ENCODE measurements at places on chromosomes 7 and 10. TPM values are rescaled to one million over a fixed set of nuclear protein-coding genes. Genes with fewer than 3 reads are reported as not detected.

- no peaks in the 10 kb centered on the region for H3K36me3 ChIP-seq
- no peak overlapping the region for H3K4me3 ChIP-seq
- H3K4me1 ChIP-seq: no peaks in the 10 kb centered on the region
- H3K27ac ChIP-seq: no peak overlapping the region
- DNase-seq: no peak
- H3K27me3 ChIP-seq: peaks cover 55% of the 10 kb centered on the region
Measured at GRCh38 chr10:93565446-93565845, 1.0 kb upstream of the FFAR4 start.

GRCh38 chr10:22335173-22335933 lies 9.9 kb upstream of the SPAG6 start:
- no peak overlapping the region for H3K27ac ChIP-seq
- no peaks in the 10 kb centered on the region for H3K36me3 ChIP-seq
- H3K4me3 ChIP-seq: peak overlapping the region; percentile 30
- peaks cover 24% of the 10 kb centered on the region for H3K4me1 ChIP-seq

The OTUD1 gene
- 21.6 TPM for total RNA-seq

DNA sequence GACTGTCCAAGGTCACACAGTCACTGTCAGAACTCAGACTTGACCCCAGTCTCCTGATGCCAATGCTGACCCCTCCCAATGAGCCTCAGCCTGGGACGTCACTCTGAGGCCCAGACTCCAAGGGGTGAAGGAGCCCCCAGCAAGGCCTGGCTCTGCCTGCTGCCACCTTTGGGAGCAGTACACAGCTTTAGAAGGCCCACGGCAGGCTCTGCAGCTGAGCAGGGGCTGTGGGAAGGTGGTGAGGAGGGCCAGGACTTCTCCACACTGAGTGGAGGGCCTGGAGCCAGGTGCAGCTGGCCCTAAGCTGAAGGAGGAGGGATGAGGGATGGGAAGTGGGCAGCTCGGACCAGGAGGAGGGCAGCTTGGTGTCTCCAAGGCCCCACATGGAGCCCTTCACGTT lies 23.9 kb upstream of the ZMIZ1 start:
- no peaks in the 10 kb centered on the region for H3K36me3 ChIP-seq
- H3K27me3 ChIP-seq: no peaks in the 10 kb centered on the region
- H3K27ac ChIP-seq: no peak overlapping the region
- peaks cover 27% of the 10 kb centered on the region for H3K4me1 ChIP-seq
- no peak for DNase-seq
- H3K4me3 ChIP-seq: no peak overlapping the region

The GPR141 gene
- 2.6 TPM for total RNA-seq

The CUL1 gene
- total RNA-seq: 32.5 TPM

DNA sequence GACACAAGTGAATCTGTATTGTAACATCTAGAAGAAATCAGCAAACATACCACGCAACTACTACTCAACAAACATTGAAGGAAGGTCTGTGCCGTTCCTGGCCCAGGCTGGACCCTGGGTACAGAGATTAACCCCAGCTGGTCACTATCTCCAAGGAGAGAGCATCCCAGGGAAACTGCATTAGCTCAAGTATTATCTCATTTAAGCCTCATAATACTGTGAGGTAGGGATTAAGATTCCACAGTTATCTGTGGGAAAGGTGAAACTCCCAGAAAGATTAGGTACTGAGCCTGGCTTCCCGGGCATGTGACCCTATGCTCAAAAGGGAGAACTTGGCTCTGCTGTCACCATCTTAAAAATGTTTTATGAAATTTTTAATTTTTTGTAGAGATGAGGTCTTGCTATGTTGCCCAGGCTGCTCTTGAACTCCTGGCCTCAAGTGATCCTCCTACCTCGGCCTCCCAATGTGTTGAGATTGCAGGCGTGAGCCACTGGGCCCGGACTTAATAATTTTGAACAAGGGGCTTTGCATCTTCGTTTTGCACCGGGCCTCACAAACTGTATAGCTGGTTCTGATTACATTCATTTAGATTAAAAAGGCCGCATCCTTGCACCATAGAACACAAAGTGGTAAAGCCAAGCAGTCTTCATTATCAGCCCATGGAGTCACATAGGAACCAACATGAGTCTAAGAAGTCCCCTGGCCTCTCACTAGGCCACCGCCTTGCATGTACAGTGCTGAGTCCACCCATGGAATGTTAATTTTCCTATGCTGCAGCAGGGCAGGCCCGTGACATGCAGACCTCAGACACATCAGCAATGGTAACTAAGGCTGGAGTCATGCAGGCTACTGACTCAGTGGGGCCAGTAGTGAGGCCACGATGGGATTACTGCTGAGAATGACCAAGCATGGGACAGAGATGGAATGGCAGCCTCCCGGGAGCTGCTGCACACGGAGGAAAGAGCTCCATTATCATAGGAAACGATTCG lies 5.5 kb upstream of the CTBP2 start:
- H3K27ac ChIP-seq: no peak overlapping the region
- H3K4me3 ChIP-seq: no peak overlapping the region
- DNase-seq: no peak

- no peaks in the 10 kb centered on the region for H3K27me3 ChIP-seq
- H3K27ac ChIP-seq: no peak overlapping the region
- no peak overlapping the region for H3K4me3 ChIP-seq
- no peaks in the 10 kb centered on the region for H3K36me3 ChIP-seq
- H3K4me1 ChIP-seq: no peaks in the 10 kb centered on the region
- DNase-seq: no peak
Measured at GRCh38 chr7:19369182-19369581, 224.0 kb upstream of the FERD3L start.

DNA sequence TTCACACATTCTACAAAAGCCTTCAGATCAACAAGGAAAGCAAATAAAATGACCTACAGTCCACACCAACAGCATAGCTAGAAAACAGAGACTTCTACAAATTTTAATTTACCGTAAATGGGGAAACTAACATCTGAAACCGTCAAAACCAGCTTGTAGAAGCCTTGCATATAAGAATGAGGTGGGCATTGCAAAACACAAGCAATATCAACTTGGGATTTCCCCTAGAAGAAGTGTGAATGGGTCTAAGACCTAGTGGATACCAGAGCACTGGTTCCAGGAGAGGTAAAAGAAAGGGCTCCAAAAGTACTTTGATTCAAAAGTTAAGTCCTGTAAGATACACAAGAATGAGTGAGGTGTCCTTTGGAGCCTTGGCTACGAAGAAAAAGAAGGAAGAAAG lies 18.7 kb downstream of the RTKN2 start:
- no peak for DNase-seq

DNA sequence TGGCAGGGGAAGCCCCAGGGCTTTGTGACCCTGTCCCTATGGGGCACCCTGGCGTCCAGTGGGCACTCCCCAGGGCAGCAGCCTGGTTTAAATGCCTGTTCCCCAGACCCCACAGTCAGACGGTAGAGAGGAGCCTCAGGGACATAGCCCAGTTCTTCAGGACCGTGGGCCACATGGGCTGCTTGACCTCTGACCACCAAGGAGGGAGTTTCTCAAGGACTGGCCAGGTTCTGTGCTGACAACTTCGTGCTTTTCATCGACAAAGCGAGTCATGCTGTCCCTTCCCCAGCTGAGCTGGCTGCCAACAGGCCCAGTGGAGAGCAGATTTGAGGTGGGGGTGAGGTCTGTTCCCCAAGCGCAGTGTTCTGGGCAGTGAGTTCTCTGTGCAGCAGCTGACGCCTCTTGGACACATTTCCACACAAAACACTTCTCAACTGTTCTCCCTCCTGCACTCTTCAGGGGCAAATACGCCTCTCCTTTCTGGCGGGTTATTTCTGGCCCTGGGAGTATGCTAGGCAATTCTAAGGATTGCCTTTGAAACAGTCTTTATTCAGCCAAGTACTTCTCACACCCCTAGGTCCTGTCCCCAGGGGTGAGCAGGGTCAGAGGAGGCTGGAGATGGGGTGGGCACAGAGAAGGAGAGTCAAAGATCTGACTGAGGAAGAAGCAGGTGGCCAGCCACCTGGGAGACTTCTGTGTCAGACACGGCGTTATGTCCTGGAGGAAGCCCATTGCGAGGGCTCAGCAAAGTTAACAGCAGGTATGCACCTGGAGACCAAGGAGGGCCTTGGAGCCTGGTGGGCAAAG lies 57.3 kb upstream of the CAMK2B start:
- no peaks in the 10 kb centered on the region for H3K27me3 ChIP-seq
- H3K4me3 ChIP-seq: no peak overlapping the region
- no peaks in the 10 kb centered on the region for H3K4me1 ChIP-seq
- H3K36me3 ChIP-seq: no peaks in the 10 kb centered on the region
- no peak overlapping the region for H3K27ac ChIP-seq

GRCh38 chr7:44655341-44655740 lies 48.9 kb downstream of the OGDH start:
- no peak for DNase-seq
- H3K27me3 ChIP-seq: no peaks in the 10 kb centered on the region
- no peak overlapping the region for H3K4me3 ChIP-seq

The ITIH5 gene
- 7.0 TPM for total RNA-seq

DNA sequence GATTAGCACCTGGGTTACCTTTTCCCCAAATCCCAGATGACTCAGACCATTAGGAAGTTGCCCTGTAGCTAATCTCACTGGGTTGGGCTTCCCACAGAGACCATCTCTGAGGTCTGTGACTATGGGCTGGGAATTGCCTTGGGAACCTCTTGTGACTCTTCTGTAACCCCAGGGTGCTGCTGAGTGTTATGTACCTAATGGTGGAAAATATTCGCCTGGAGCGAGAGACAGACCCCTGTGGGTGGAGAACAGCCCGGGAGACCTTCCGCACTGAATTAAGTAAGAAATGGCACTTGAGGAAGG lies 20.0 kb downstream of the STRIP2 start:
- H3K36me3 ChIP-seq: no peaks in the 10 kb centered on the region
- H3K27me3 ChIP-seq: no peaks in the 10 kb centered on the region
- no peak for DNase-seq
- no peak overlapping the region for H3K4me3 ChIP-seq
- H3K4me1 ChIP-seq: no peaks in the 10 kb centered on the region

The EFCAB10 gene
- 5.0 TPM for total RNA-seq

GRCh38 chr10:84270708-84271107 lies 25.9 kb downstream of the RGR start:
- no peak overlapping the region for H3K27ac ChIP-seq
- no peaks in the 10 kb centered on the region for H3K27me3 ChIP-seq
- no peak overlapping the region for H3K4me3 ChIP-seq
- no peaks in the 10 kb centered on the region for H3K36me3 ChIP-seq
- H3K4me1 ChIP-seq: no peaks in the 10 kb centered on the region

The ELN gene
- 673 TPM for total RNA-seq

DNA sequence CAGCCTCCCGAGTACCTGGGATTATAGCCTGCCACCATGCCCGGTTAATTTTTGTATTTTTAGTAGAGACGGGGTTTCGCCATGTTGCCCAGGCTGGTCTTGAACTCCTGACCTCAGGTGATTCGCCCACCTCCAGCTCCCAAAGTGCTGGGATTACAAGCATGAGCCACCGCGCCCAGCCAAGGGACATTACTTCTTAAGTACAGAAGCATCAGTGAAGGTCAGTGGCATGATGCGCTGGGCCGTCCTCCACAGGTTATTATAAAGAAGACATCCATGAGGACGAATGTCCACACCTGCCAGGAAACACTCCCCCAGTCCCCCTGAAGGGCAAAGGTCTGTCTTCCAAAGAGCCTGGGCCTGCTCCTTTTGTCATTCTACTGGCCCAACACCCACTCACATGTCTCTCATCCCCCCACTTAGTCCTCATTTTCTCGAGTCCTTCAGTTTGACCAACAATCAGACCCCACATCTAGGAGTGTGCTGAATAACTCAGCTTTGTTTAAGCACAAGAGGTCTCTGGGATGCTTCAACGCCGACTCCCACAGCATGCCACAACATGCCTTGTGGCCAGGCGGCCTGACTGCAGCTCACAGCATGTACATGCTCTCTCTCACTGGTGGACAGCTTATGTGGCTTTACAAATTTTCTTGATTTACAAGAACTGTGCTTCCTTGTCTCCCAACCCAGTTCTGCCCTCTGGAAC lies 73.0 kb downstream of the CTBP2 start:
- no peak overlapping the region for H3K4me3 ChIP-seq
- H3K36me3 ChIP-seq: no peaks in the 10 kb centered on the region
- H3K27ac ChIP-seq: no peak overlapping the region
- peaks cover 34% of the 10 kb centered on the region for H3K4me1 ChIP-seq

- H3K4me1 ChIP-seq: no peaks in the 10 kb centered on the region
- no peak overlapping the region for H3K27ac ChIP-seq
- no peaks in the 10 kb centered on the region for H3K27me3 ChIP-seq
- peaks cover 59% of the 10 kb centered on the region for H3K36me3 ChIP-seq
- no peak overlapping the region for H3K4me3 ChIP-seq
Measured at GRCh38 chr10:43172645-43173044, 34.4 kb downstream of the CSGALNACT2 start.

The UBN2 gene
- 19.1 TPM for total RNA-seq

GRCh38 chr7:134245253-134245652 lies 71.5 kb downstream of the SLC35B4 start:
- DNase-seq: no peak
- H3K36me3 ChIP-seq: no peaks in the 10 kb centered on the region
- no peak overlapping the region for H3K4me3 ChIP-seq
- H3K27me3 ChIP-seq: no peaks in the 10 kb centered on the region

- H3K36me3 ChIP-seq: no peaks in the 10 kb centered on the region
- DNase-seq: peak; percentile 50
- H3K4me3 ChIP-seq: no peak overlapping the region
- no peak overlapping the region for H3K27ac ChIP-seq
- peaks cover 4% of the 10 kb centered on the region for H3K4me1 ChIP-seq
- no peaks in the 10 kb centered on the region for H3K27me3 ChIP-seq
Measured at GRCh38 chr7:69967689-69968450, 369.6 kb downstream of the AUTS2 start.

The A1CF gene
- not detected for total RNA-seq

The VWDE gene
- 4.3 TPM for total RNA-seq

- no peaks in the 10 kb centered on the region for H3K27me3 ChIP-seq
- H3K36me3 ChIP-seq: no peaks in the 10 kb centered on the region
- DNase-seq: no peak
- H3K4me1 ChIP-seq: no peaks in the 10 kb centered on the region
- H3K27ac ChIP-seq: no peak overlapping the region
Measured at GRCh38 chr10:52368725-52369124, 54.6 kb downstream of the DKK1 start.

- no peak overlapping the region for H3K4me3 ChIP-seq
- no peak for DNase-seq
- no peaks in the 10 kb centered on the region for H3K4me1 ChIP-seq
- no peaks in the 10 kb centered on the region for H3K36me3 ChIP-seq
- H3K27ac ChIP-seq: no peak overlapping the region
- peaks cover 5% of the 10 kb centered on the region for H3K27me3 ChIP-seq
Measured at GRCh38 chr10:27717224-27717623, 28.4 kb downstream of the MKX start.
